ENCODE measurements at places on chromosomes 7 and 10. TPM values are rescaled to one million over a fixed set of nuclear protein-coding genes. Genes with fewer than 3 reads are reported as not detected.

The C10orf67 gene
- polyA plus RNA-seq, result not detected

The LMTK2 gene
- polyA plus RNA-seq, result 1.3 TPM

The ANXA8L1 gene
- polyA plus RNA-seq, result not detected

- peaks cover 13% of the 10 kb centered on the region for H3K27me3 ChIP-seq
- no peak overlapping the region for H3K4me3 ChIP-seq
- no peak for DNase-seq
Measured at GRCh38 chr10:101319241-101319915, 34.6 kb upstream of the BTRC start.

DNA sequence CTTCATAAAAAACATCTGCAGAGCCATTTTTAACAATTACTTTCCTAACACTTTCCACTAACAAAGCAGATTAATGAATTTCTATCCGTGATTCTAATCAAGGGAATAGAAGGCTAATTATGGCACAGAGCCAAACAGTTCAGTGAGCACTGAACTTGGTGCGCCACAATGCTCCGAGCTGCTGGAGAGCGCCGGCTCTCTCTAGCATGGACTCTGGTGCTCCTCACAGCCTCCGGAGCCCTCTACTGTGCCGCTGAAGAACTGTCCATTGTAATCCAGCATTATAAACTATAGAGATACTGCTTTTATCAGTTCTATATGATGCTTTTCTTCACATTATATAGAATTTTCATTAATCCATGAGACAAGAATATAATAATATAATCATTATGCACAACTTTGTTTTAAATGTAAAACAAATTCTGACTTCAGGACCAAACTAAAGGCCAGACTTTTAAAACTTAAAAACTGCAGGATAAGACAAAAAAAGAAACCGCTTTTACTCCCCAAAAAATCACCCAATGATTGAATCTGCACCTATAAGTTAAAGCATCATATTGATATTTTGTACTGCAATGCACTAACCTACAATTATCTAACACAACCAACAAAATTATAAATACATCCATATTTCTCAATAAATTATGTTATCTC lies 123.6 kb downstream of the RNF32 start:
- no peaks in the 10 kb centered on the region for H3K4me1 ChIP-seq
- H3K4me3 ChIP-seq, result no peak overlapping the region
- H3K27me3 ChIP-seq, result no peaks in the 10 kb centered on the region
- peaks cover 24% of the 10 kb centered on the region for H3K36me3 ChIP-seq
